ENCODE measurements at places on chromosomes 2 and 18.

DNA sequence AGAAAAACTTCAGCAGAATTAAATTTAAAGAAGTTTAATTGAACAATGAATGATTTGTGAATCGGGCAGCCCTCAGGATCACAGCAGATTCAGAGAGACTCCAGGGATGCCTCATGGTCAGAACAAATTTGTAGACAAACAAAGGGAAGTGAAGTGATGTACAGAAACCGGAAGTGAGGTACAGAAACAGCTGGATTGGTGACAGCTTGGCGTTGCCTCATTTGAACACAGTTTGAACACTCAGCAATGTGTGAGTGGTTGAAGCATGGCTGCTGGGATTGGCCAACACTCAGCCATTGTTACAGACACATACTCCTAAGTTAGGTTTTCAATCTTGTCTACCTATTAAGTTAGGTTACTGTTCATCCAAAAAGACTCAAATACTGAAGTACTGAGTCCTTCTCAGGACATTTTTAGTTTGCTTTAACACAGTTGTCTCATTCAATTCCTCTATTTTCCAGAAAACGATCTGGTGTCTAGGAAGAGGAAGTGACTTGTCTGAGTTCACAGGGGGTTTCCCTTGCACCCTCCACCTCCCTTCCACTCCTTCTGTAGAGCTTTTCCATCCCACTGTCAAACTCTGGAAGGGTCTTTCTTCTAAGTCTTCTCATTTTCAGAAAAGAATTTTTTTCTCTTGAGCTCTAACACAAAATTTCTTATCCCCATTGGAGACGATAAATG lies 137.9 kb downstream of the SLC4A3 start:
- no peak for DNase-seq

DNA sequence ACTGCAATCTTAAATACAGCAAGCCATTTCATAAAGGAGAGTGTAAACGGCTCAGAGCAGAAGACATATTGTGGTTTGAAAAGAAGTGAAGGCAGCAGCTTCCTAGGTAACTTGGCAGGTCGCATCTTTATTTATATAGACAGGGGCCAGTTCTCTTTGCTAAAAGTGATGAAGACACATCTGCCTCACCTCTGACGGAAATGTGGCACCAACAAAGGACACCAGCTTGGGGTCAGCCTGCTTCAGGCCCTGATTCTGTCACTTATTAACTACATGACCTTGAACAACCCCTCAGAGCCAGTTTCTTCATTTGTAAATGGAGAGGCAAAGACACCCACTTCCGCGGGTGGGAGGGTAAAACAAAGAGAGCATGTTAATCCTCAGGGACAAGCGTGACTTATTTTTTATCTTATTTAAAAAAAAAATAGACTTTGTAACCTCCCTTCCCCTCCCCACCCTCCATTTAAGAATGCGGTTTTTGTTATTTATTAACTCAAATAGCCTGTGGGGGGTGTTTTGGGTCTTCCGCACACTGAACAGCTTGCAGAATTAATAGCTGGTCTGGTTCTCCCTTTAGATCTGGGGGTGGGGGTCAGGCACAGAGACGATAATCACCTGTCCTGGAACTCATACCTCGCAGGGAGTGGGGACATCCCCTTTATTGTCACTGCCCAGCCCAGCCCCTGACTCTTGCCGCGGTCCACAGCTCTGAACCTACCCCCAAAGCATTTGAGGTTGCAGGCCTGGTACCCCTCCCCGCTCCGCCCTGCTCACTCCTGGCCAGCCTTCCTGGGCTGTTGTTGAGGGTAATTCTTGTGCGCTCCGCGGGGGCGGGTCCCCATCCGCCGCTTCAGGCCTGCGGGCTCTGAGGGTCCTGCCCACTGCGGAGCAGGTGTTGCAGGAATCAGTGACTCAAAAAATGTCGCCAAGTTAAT lies 64.2 kb upstream of the TMEM17 start:
- no peak for DNase-seq

DNA sequence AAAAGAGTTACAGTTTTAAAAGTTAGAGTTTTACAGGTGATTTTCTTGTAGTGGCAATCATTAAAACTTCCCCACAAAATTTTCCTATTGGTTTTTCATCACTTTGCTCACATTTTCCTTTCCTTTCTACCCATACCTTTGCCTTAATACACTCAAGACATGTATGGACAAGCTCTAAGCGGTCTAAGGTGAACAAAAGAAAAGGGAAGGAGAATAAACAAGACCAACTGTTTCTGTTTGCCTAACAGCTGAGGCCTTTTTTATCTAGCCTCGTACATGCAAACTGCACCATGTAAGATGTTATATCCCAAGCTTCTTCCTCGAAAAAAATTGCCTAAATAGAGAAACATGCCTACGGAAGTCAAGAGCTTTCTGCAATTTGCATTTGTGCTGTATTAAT lies 33.9 kb upstream of the TBC1D8 start:
- DNase-seq: no peak

- DNase-seq: no peak
Observed at GRCh38 chr2:189541591-189541990, 39.0 kb downstream of the SLC40A1 start.

Measured in stimulated activated CD8-positive, alpha-beta memory T cell treated with anti-CD3 and anti-CD28 coated beads, Interleukin-2, amount 100 ng/mL, for 48 hours (primary cell).